ENCODE measurements at places on chromosomes 6 and 20.

GRCh38 chr6:3838992-3839867, 9.9 kb upstream of the FAM50B start:
- peak; percentile 39 for DNase-seq

DNA sequence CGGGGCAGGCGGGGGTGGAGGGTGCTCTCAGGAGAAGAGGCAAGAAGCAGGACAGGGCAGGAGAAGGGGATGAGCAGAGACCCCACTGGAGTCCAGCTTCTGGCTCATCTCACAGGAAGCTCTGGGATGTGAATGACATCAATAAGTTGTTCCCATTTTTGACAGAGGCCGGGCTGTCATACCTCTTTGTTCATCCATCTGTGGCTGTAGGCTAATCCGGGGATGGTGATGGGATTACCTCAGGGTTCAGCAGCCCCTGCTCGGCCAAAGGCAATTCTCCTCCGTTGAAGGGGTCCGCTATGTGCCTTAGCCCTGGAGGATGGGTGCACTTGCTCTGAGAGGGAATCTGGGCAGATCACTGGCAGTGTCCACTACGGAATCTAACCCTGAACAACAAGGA, 3.3 kb upstream of the TMC2 start:
- no peak for DNase-seq

DNA sequence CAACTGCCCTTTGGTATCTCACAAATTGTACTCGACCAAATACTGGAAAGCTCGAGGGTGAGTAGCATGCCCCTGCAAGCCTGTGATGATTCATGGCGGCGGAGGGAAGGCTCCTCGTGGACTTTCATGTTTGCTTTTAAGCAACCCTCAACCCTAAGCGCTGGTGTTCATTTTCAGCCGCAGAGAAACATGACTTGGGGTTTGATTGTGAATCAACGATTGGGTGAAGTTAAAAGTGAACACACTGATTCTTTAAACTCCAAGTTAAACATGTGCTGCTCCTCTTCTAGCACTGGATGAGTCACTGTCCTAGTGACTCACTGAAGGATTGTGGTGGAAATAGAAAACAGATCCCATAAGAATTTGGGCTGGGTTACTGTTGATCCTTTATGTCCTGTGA, 8.3 kb downstream of the CD109 start:
- peak; percentile 86 for DNase-seq

DNA sequence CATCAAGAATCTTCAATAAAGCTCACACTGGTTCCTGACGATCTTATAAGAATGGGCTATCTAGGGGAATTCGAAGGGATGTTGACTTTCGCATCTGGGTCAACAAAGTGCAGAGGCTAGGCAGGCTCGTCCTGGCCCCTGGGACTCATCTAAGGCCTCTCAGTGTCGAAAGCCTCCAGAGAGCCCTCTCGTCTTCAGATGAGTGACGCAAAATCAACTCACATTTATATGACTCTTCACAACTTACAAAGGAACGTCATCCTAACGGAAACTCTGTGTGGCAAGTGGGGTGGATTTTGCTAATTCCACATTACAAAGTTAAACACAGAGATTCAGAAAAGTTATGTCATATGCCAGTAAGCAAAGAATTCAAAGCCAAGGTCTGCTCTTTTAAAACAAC, 270.5 kb upstream of the EXOC2 start:
- DNase-seq, result no peak

- DNase-seq, result no peak
These were observed 88.0 kb upstream of the UST start for GRCh38 chr6:148658681-148659430.

GRCh38 chr20:39893003-39893685, 795.9 kb downstream of the MAFB start:
- no peak for DNase-seq

DNA sequence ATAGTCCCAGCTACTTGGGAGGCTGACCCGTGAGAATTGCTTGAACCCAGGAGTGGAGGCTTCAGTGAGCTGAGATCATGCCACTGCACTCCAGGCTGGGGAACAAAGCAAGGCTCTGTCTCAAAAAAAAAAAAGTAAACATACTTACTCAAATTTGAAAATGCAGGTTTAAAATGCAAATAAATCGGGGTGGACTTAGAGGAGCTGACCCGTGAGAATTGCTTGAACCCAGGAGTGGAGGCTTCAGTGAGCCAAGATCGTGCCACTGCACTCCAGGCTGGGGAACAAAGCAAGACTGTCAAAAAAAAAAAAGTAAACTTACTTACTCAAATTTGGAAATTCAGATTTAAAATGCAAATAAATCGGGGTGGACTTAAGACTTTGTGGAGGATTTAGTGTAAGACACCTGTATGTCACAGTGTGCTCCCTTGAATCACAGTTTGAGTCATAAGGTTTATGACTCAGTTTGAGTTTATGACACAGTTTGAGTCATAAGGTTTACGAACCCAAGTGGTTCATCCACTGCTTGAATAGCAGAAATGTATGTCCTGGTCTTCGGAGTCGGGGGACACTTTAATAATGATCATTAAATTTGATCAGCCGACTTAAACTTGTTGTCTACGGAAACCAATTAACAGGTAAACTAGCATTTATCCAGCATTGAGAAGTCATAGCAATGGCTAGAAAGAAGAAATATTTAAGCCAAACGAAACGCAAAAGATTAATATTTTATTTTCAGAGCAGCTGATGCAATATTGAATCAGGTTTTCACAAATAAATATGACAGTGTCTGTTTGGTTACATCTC, 6.8 kb upstream of the MRPS10 start:
- peak; percentile 8 for DNase-seq

DNA sequence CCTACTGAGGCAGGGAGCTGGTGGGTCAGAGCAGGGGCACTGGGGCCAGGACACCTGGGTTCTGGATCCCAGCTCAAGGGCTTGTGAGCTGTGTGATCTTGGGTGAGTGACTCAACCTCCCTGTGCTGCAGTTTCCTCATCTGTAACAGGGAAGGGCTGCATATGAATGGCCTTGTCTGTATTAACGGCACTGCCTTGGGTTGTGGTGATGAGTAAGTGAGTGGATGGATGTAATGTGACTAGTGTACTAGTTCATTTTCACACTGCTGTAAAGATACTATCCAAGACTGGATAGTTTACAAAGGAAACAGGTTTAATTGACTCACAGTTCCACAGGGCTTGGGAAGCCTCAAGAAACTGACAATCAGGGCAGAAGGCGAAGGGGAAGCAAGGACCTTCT, 233.5 kb downstream of the TAF4 start:
- DNase-seq, result no peak

- DNase-seq, result no peak
These were observed 294.4 kb downstream of the SMOC2 start for GRCh38 chr6:168735268-168735949.

DNA sequence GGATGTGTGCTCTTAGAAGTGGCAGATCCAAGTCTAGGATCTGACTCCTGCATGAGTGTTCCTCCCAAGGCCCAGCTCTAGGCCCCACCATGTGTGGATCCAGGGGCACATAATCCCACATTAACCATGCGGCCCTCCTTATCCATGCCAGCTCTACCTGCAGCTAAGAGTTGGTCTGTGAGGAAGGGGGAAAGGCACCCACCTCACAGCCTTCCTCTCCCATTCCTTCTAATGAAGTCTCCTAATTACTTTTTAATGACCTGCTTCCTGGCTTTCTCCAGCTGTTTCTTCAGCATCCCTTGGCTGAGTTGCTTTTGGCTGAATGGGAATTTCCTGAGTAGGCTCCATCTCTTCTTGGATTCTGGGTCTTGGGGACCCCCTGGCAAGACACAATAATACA, 52.2 kb downstream of the NPEPL1 start:
- no peak for DNase-seq
